ENCODE measurements at places on chromosomes 1 and 21. TPM values are rescaled to one million over a fixed set of nuclear protein-coding genes. Genes with fewer than 3 reads are reported as not detected.
A peak's percentile ranks its signal among the peaks of the same experiment; 100 is the strongest.

GRCh38 chr1:29574871-29575270 lies 338.5 kb downstream of the PTPRU start:
- no peak overlapping the region for H3K4me3 ChIP-seq
- H3K27ac ChIP-seq: no peak overlapping the region
- peaks cover 8% of the 10 kb centered on the region for H3K4me1 ChIP-seq
- H3K27me3 ChIP-seq: peaks cover 4% of the 10 kb centered on the region
- DNase-seq: no peak
- H3K36me3 ChIP-seq: no peaks in the 10 kb centered on the region

DNA sequence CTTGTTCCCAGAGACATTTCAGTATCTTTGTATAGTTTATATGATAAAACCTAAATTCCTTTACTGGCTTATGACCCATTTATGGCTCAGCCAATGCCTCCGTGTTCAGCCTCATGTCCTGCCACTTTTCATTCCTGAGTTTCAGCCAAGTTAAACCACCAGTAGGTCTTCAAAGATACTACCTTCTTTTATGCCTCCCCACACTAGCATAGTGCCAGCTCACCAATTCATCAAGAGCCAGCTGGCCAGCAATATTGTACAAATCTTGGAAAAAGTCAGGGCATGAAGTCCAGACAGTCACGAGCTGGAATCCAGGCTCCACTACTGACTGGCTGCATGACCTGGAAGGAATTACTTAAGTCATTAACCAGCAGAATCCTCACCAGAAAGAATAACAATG lies 446.0 kb downstream of the GPATCH2 start:
- peak; percentile 4 for DNase-seq
- no peaks in the 10 kb centered on the region for H3K27me3 ChIP-seq
- H3K36me3 ChIP-seq: no peaks in the 10 kb centered on the region
- no peak overlapping the region for H3K27ac ChIP-seq
- H3K4me3 ChIP-seq: no peak overlapping the region

GRCh38 chr1:84141182-84142003 lies 2.7 kb upstream of the PRKACB start:
- H3K27ac ChIP-seq: no peak overlapping the region
- H3K27me3 ChIP-seq: no peaks in the 10 kb centered on the region
- no peaks in the 10 kb centered on the region for H3K36me3 ChIP-seq
- DNase-seq: no peak
- H3K4me1 ChIP-seq: no peaks in the 10 kb centered on the region

DNA sequence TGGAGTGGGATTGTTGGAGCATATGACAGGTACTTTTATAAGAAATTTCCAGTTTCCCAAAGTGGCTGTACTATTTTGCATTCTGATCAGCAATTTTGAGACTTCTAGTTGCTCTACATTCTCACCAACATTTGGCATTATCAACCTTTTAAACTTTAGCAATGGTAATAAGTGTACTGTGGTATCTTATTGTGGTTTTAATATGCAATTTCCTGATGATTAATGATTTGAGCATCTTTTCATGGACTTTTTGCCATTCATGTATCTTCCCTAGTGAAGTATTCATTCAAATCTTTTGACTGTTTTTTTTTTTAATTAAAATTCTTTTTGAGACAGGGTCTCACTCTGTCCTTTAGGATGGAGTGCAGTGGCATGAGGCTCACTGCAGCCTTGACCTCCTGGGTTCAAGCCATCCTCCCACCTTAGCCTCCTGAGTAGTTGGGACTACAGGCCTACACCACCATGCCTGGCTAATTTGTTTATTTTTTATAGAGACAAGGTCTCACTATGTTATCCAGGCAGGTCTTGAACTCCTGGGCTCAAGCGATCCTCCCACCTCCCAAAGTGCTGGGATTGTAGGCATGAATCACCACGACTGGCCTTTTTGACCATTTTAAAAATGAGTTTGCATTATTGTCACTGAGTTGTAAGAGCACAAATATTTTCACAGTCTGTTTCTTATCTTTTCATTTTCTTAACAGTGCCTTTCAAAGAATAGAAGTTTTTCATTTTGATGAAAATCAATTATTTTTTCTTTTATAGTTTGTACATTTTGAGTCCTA lies 7.8 kb upstream of the SLC6A9 start:
- no peak overlapping the region for H3K27ac ChIP-seq
- H3K36me3 ChIP-seq: no peaks in the 10 kb centered on the region
- no peak for DNase-seq
- H3K4me1 ChIP-seq: peaks cover 28% of the 10 kb centered on the region
- no peak overlapping the region for H3K4me3 ChIP-seq

DNA sequence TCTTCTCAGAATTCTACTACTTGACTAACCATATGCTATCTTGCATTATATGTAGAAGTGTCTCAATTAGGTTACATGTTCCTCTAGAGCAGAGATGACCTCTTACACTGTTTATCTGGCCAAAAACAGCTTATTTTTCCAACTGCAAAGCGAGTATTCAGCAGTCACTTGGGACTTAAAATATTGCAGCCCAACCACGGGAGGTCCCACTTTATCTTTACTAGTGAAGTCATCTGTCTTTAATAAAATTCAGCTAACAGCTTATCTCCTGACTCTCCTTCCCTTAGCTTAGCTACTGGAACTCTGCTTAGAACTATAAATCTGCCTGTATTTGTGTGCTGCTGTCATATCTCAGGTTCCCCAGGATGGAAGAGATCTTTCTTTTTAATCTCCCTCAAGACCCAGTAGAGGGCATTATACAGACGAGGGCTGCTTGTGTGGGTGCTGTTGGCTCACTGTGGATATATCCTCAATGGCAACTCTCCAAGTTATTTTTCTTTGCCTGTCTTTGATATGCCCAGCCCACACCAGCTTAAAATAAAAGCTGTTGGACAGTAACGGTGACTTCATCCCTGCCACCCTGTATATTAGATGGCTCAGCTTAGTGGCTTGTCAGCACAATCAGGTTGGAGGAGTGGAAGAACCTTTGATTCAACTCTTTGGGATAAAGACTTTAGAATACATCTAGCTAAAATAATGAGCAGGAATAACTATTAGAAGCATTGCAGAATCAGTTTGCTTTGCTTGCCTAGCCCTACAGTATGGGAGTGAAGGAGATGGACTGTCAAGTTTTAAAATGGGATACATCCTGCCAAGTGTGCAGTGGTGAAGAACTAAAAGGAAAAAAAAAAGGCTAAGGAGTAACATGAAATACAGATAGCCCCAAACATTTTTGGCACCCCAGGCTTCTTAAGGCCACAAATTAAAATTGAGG lies 9.6 kb downstream of the ENSA start:
- H3K27ac ChIP-seq: peak overlapping the region; percentile 72
- no peak for DNase-seq
- H3K27me3 ChIP-seq: no peaks in the 10 kb centered on the region
- peak overlapping the region; percentile 1 for H3K4me3 ChIP-seq
- peaks cover 38% of the 10 kb centered on the region for H3K4me1 ChIP-seq
- H3K36me3 ChIP-seq: peaks cover 36% of the 10 kb centered on the region

- peaks cover 30% of the 10 kb centered on the region for H3K4me1 ChIP-seq
- DNase-seq: no peak
- peaks cover 21% of the 10 kb centered on the region for H3K36me3 ChIP-seq
- H3K27ac ChIP-seq: no peak overlapping the region
- no peaks in the 10 kb centered on the region for H3K27me3 ChIP-seq
These were observed 107.7 kb downstream of the KIAA0319L start for GRCh38 chr1:35449334-35450008.

GRCh38 chr1:30599721-30600120 lies 123.7 kb downstream of the MATN1 start:
- H3K27me3 ChIP-seq: peaks cover 33% of the 10 kb centered on the region
- no peak for DNase-seq
- H3K27ac ChIP-seq: no peak overlapping the region
- H3K36me3 ChIP-seq: no peaks in the 10 kb centered on the region

DNA sequence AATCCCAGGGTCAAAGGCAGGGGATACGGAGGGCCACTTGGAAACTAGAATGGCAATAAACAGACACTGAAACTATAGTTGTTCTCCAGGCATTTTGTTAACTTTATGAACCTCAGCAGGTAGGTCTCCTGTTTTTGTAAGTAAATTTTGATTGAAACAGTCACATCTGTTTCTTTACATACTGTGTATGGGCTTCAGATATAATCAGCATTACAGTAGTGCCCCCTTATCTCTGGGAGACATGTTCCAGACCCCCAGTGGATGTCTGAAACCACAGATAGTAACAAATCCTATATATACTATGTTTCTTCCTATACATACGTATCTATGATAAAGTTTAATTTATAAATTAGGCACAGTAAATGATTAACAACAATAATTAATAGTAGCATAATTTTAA lies 11.5 kb downstream of the STIL start:
- H3K4me3 ChIP-seq: no peak overlapping the region
- peaks cover 12% of the 10 kb centered on the region for H3K4me1 ChIP-seq
- no peaks in the 10 kb centered on the region for H3K36me3 ChIP-seq

DNA sequence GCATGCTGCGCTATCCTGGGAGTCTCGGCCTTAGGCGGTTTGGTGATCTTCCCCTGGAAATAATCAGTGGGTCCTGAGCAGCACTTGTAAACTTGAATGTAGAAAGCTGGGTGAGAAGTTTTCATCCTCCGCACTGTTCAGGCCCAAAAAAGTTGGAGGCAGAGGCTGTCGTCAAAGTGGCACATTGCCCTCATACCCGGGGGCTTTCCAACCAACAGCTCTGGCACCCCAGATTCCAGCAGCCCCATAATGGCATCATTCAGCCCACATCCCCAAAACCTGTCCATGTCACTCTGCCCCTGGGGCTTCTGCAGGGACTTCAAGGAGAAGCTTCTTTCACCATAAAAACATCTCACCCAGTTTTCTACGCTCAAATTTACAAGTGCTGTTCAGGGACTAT lies 59.3 kb downstream of the TOR1AIP2 start:
- no peak overlapping the region for H3K4me3 ChIP-seq
- DNase-seq: no peak
- peak overlapping the region; percentile 39 for H3K27ac ChIP-seq
- peaks cover 5% of the 10 kb centered on the region for H3K4me1 ChIP-seq
- H3K36me3 ChIP-seq: no peaks in the 10 kb centered on the region

DNA sequence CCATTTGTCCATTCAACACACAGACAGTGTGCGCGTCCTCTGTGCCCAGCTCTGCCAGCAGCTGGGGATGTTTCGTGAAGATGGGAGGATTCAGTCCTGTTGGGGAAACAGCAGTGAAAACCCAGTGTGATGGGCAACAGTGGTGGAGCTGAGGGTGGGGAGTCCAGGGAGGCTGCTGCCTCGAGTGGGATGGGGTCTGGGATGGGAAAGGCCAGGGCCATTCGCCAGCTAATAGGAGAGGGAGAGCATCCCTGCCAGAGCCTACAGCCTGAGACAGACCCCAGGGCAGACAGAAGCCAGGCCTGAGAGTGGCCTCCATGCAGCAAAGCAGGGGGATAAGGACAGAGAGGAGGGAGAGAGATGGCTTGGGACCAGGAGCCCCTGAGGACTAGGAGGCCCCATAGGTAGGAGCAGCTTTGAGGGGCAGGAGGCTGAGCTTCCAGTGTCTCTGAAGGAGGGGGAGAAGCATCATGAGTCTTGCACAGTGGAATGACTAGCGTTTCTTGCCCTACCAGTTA lies 252.6 kb downstream of the NPHP4 start:
- no peaks in the 10 kb centered on the region for H3K36me3 ChIP-seq
- no peak overlapping the region for H3K27ac ChIP-seq
- H3K4me1 ChIP-seq: no peaks in the 10 kb centered on the region
- no peak for DNase-seq

- H3K27me3 ChIP-seq: no peaks in the 10 kb centered on the region
- no peak overlapping the region for H3K27ac ChIP-seq
- H3K4me1 ChIP-seq: no peaks in the 10 kb centered on the region
- no peak overlapping the region for H3K4me3 ChIP-seq
- H3K36me3 ChIP-seq: no peaks in the 10 kb centered on the region
- no peak for DNase-seq
These were observed 208.2 kb downstream of the BACH1 start for GRCh38 chr21:29506947-29507346.

GRCh38 chr1:45767035-45767434 lies 16.6 kb upstream of the IPP start:
- H3K27me3 ChIP-seq: no peaks in the 10 kb centered on the region
- H3K36me3 ChIP-seq: no peaks in the 10 kb centered on the region
- no peak for DNase-seq
- H3K4me1 ChIP-seq: no peaks in the 10 kb centered on the region

DNA sequence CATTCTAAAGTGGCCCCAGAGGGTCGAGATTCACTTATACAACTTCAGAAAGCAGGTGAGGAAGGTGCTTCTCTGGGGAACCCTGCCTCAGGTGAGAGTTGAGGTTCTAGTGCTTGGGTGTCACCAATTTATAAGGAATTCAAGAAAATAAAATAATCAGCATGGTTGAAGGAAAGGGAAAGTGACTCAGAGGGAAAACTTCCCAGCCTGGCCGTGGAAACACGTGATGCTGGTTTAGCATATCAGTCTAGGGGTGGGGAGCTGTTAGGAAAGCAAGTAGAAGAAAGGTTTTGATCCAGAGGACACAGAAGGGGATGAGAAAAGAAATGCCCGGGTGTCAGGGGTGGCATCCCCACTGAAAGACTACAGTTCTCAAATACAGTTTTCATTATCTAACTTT lies 37.7 kb upstream of the TMEM125 start:
- H3K4me1 ChIP-seq: peaks cover 24% of the 10 kb centered on the region
- no peak for DNase-seq
- H3K27me3 ChIP-seq: no peaks in the 10 kb centered on the region
- H3K4me3 ChIP-seq: no peak overlapping the region
- H3K27ac ChIP-seq: no peak overlapping the region

DNA sequence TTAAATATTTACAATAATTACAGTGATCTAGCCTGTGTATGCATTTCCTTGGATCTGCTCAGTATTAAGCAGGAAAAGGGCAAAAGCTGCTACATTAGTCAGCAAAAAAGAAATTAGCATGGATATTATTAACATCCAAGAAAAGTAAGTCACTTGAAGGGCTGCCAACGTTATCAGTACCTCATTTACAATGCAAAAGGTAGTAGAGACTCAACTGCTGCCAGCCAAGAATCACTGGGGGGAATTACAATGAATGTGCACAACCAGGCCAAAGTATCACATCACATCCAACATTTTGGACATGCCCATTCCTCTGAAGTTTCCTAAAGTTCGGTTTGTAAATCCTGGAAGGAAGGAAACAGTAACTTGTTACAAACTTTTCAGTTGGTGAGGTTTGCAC lies 1.9 kb downstream of the CNN3 start:
- H3K27me3 ChIP-seq: no peaks in the 10 kb centered on the region
- peak overlapping the region; percentile 87 for H3K4me3 ChIP-seq
- H3K36me3 ChIP-seq: no peaks in the 10 kb centered on the region
- H3K27ac ChIP-seq: peak overlapping the region; percentile 97

- H3K27ac ChIP-seq: no peak overlapping the region
- DNase-seq: no peak
- no peaks in the 10 kb centered on the region for H3K4me1 ChIP-seq
- no peak overlapping the region for H3K4me3 ChIP-seq
- no peaks in the 10 kb centered on the region for H3K36me3 ChIP-seq
These were observed 11.0 kb downstream of the TRPM2 start for GRCh38 chr21:44364151-44365053.

- no peaks in the 10 kb centered on the region for H3K36me3 ChIP-seq
- no peak overlapping the region for H3K27ac ChIP-seq
- DNase-seq: no peak
These were observed 48.5 kb downstream of the WNT9A start for GRCh38 chr1:227899141-227899819.

GRCh38 chr1:185990565-185990964 lies 256.4 kb downstream of the HMCN1 start:
- no peaks in the 10 kb centered on the region for H3K27me3 ChIP-seq
- no peaks in the 10 kb centered on the region for H3K36me3 ChIP-seq
- DNase-seq: no peak
- H3K27ac ChIP-seq: no peak overlapping the region

The F13B gene
- not detected for total RNA-seq

The ADCY10 gene
- 0.15 TPM for total RNA-seq

The FCRL6 gene
- not detected for total RNA-seq

The S100A1 gene
- 2,278 TPM for total RNA-seq

The FCGR1A gene
- 1.1 TPM for total RNA-seq

The ATF3 gene
- 13.5 TPM for total RNA-seq

The PDZK1IP1 gene
- total RNA-seq: not detected

The C1orf94 gene
- not detected for total RNA-seq

The PRKAA2 gene
- total RNA-seq: 158 TPM

All from heart right ventricle (tissue), 16 donors.